ENCODE measurements at places on chromosomes 6 and 20. TPM values are rescaled to one million over a fixed set of nuclear protein-coding genes. Genes with fewer than 3 reads are reported as not detected.

The PLN gene
- total RNA-seq, result not detected

The PRRC2A gene
- 206 TPM for total RNA-seq

The LRRN4 gene
- 0.17 TPM for total RNA-seq

The EYS gene
- total RNA-seq, result not detected

The VWA7 gene
- 1.7 TPM for total RNA-seq

The B3GALT4 gene
- 12.7 TPM for total RNA-seq

The ARG1 gene
- total RNA-seq, result 0.36 TPM

The VARS2 gene
- 21.7 TPM for total RNA-seq

The COL9A3 gene
- not detected for total RNA-seq

The NRSN1 gene
- total RNA-seq, result not detected

The FBXO9 gene
- 77.0 TPM for total RNA-seq

The CTCFL gene
- not detected for total RNA-seq

The ZNF311 gene
- 0.25 TPM for total RNA-seq

The PDE10A gene
- total RNA-seq, result not detected

The STK4 gene
- total RNA-seq, result 265 TPM

The GPSM3 gene
- 202 TPM for total RNA-seq

The TINAG gene
- not detected for total RNA-seq

The C4B gene
- 4.0 TPM for total RNA-seq

The PTPRK gene
- 8.4 TPM for total RNA-seq

The MUCL3 gene
- total RNA-seq, result not detected

The ZC3H12D gene
- total RNA-seq, result 70.2 TPM

The STMN3 gene
- 127 TPM for total RNA-seq

The VPS52 gene
- total RNA-seq, result 67.9 TPM

The TEAD3 gene
- 0.11 TPM for total RNA-seq

The CRISP2 gene
- total RNA-seq, result not detected

The FAM217A gene
- total RNA-seq, result not detected

The GGT7 gene
- 32.6 TPM for total RNA-seq

The XKR7 gene
- not detected for total RNA-seq

The CCN6 gene
- total RNA-seq, result not detected

The CABLES2 gene
- total RNA-seq, result 4.4 TPM

The HLA-F gene
- total RNA-seq, result 560 TPM

The PGC gene
- total RNA-seq, result not detected

The FOXA2 gene
- not detected for total RNA-seq

The CLVS2 gene
- not detected for total RNA-seq

The POPDC3 gene
- total RNA-seq, result not detected

The GPR6 gene
- not detected for total RNA-seq

The LY6G6D gene
- total RNA-seq, result not detected

The PPP1R14C gene
- not detected for total RNA-seq

The UBD gene
- not detected for total RNA-seq

The KHDC1L gene
- total RNA-seq, result not detected

Data from CD4-positive, alpha-beta T cell (primary cell).